ENCODE measurements at places on chromosomes 7 and 10.
A peak's percentile ranks its signal among the peaks of the same experiment; 100 is the strongest.

GRCh38 chr7:99920149-99920548, 819 bp upstream of the TRIM4 start:
- DNase-seq: no peak
- H3K36me3 ChIP-seq: peaks cover 35% of the 10 kb centered on the region
- no peaks in the 10 kb centered on the region for H3K27me3 ChIP-seq

DNA sequence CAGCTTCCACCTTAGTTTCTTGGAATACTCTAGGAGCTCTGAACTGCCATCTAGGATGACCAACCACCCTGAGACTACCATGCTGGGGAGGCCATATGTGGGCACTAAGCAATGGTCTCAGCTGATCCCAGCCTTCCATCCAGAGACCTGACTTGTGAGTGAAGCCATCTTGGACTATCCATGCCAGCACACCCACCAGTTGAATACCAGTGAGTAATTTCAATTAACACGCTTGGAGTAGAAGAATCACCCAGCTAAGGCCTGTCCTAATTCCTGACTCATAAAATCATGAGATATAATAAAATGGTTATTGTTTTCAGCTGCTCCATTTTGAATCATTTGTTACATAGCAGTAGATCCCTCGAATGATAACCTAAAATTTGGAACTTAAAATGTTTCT, 5.2 kb upstream of the KIF5B start:
- no peak overlapping the region for H3K27ac ChIP-seq
- H3K4me3 ChIP-seq: no peak overlapping the region
- DNase-seq: no peak

DNA sequence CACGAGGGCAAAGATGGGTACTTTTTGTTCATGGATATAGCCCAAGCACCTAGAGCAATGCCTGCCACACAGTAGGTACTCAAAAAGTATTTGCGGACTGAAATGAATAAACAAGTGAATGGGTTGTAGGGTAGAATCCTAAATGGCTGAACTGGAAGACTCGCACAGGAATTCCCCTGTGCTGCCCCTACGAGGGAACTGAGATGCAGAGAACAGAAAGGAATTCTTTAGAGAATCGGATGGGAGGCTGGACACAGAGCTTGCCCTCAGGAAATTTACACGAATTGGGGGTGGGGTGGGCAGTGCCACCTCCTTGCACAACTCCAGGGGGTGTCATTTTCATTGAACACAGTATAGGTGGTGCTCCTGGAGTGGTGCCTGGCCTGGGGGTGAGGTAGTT, 35.2 kb upstream of the SRGN start:
- no peaks in the 10 kb centered on the region for H3K36me3 ChIP-seq
- no peak overlapping the region for H3K27ac ChIP-seq
- H3K27me3 ChIP-seq: no peaks in the 10 kb centered on the region

DNA sequence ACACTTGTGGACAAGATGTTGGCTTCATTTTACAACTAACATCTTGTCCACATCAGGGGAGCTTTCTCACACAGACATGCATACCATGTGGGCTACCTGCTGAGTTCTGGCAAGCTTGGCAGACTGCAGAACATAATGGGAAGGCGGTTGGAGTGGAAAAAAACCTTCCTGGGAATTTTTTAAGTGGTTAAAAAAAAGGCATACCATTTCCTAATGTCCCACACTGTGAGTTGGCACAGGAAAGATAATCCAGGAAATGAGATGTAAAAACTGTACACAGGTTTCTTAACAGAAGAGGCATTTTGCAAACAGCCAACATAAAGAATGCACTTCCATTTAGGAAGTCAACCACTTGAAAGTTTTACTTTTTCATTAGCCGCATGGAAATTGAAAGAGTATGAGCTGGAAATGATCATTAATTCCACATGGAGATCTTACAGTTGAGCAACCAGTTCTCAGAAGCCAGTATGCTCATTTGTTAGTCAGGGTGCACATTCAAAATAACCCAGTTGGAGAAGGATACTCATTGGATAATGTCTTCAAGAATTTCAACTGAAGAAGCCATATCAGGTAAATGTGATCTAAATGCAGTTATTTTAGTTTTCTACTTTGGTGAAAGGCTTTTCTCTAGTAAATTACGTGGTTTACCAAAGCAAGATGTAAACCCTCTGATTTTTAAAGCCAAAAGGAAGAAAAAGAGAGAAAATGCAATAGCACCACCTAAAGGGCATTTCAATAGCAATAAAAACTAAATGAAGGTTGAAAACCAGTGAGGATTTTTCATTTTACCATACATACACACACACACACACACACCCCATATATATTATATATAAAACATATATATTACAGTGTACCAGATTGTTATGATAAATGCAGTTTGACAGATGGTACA, 194.0 kb downstream of the TAX1BP1 start:
- H3K4me1 ChIP-seq: no peaks in the 10 kb centered on the region
- no peak overlapping the region for H3K4me3 ChIP-seq
- DNase-seq: peak; percentile 40
- H3K27ac ChIP-seq: no peak overlapping the region

GRCh38 chr7:9625953-9626352, 1192.5 kb downstream of the NXPH1 start:
- no peak overlapping the region for H3K27ac ChIP-seq
- no peak for DNase-seq
- no peak overlapping the region for H3K4me3 ChIP-seq
- H3K4me1 ChIP-seq: no peaks in the 10 kb centered on the region
- peaks cover 36% of the 10 kb centered on the region for H3K27me3 ChIP-seq
- H3K36me3 ChIP-seq: no peaks in the 10 kb centered on the region

GRCh38 chr7:133854739-133855138, 272.4 kb upstream of the LRGUK start:
- H3K27me3 ChIP-seq: no peaks in the 10 kb centered on the region
- DNase-seq: peak; percentile 52
- H3K36me3 ChIP-seq: no peaks in the 10 kb centered on the region
- H3K4me3 ChIP-seq: no peak overlapping the region
- peaks cover 33% of the 10 kb centered on the region for H3K4me1 ChIP-seq

DNA sequence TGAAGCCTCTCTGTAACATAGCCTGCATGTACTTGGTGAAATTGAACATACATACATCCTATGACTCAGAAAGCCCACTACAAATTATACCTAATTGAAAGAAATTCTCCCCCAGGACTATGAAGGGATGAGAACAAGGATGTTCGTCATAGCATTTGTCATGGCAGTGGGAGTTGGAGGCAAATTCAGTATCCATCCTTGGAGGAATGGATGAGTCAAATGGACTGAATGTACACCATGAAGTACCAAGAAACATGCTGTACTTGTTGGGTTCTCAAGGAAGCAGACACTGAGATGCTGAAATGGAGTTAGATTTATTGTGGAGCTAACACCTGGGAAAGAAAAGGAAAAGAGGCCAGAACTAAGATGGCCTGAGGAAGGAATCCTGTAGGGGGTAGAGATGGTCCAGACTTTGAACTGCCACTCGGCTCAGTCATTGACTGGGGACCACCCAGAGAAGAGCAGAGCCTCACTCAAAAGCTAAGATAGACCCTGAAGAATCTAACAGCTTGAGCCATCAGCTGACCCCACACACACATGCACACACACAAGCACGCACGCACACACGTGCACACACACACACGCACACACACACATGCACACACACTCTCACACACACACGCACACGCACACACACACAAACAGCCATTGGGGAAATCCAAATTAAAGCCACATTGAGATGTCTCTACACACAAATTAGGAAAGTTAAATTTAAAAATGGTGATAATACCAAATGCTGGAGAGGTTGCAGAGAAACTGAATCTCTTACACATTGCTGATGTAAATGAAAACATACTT, 22.3 kb downstream of the AOC1 start:
- H3K36me3 ChIP-seq: no peaks in the 10 kb centered on the region
- no peak overlapping the region for H3K4me3 ChIP-seq
- peaks cover 23% of the 10 kb centered on the region for H3K27me3 ChIP-seq
- DNase-seq: no peak
- peaks cover 11% of the 10 kb centered on the region for H3K4me1 ChIP-seq
- no peak overlapping the region for H3K27ac ChIP-seq

GRCh38 chr7:17150018-17150417, 148.4 kb upstream of the AHR start:
- H3K36me3 ChIP-seq: peaks cover 4% of the 10 kb centered on the region
- no peaks in the 10 kb centered on the region for H3K27me3 ChIP-seq
- H3K27ac ChIP-seq: no peak overlapping the region
- DNase-seq: no peak
- H3K4me3 ChIP-seq: no peak overlapping the region
- H3K4me1 ChIP-seq: peaks cover 5% of the 10 kb centered on the region

GRCh38 chr7:137147338-137147720, 196.2 kb downstream of the PTN start:
- no peaks in the 10 kb centered on the region for H3K27me3 ChIP-seq
- no peaks in the 10 kb centered on the region for H3K4me1 ChIP-seq
- H3K27ac ChIP-seq: no peak overlapping the region
- H3K36me3 ChIP-seq: no peaks in the 10 kb centered on the region
- DNase-seq: no peak

DNA sequence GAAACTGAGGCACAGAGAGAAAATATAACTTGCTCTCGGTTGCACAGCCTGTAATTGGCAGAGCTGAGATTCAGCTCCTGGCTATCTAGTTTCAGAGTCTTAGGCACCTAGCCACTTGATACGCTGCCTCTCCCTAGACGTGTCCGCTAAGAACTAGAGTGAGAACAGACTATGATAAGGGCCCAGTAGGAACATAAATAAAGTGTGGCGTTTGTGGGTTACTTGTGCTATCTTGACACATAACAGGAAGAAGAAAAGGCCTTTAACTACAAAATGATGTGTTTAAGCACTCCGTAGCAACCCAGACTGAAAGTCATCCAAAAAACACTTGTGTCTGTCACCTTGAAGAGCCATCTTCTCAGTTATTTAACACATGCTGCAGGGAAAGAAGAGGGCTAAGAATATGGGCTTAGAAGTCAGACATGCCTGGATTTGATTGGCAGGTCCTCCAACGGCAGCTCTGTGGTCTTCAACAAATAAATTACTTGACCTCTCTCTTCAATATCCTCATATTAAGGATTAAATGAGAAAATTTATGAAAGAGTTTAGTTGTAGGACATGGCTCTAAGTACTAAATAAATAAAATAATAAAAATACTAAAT, 96.2 kb downstream of the SGMS1 start:
- H3K36me3 ChIP-seq: no peaks in the 10 kb centered on the region
- no peak overlapping the region for H3K4me3 ChIP-seq
- no peaks in the 10 kb centered on the region for H3K4me1 ChIP-seq
- no peak overlapping the region for H3K27ac ChIP-seq
- DNase-seq: no peak

- no peak overlapping the region for H3K4me3 ChIP-seq
- no peak overlapping the region for H3K27ac ChIP-seq
- no peaks in the 10 kb centered on the region for H3K27me3 ChIP-seq
- no peaks in the 10 kb centered on the region for H3K36me3 ChIP-seq
Measured at GRCh38 chr10:131841661-131842139, 59.1 kb upstream of the PPP2R2D start.

GRCh38 chr7:42100156-42100508, 136.9 kb downstream of the GLI3 start:
- no peaks in the 10 kb centered on the region for H3K27me3 ChIP-seq
- H3K4me3 ChIP-seq: no peak overlapping the region
- peaks cover 66% of the 10 kb centered on the region for H3K4me1 ChIP-seq
- no peaks in the 10 kb centered on the region for H3K36me3 ChIP-seq
